GM10248 (cell line): ENCODE measurements at places on chromosomes 7 and 10.

DNA sequence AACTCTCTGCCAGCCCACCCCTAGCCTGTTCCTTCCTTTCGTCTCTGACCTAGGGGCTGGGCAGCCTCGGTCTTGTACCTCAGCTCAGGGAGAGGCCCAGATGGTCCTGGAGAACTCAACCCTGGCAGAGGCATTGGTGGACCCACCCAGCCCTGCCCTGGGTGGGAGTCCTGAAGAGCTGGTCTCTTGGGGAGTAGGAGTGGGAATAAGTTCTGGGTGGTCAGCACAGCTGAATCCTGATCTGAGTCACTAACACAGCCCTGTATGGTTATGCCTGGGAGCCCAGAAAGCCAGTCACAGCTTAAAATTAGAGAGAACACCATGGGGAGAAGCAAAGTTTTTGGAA lies 84.0 kb downstream of the SORBS1 start:
- no peak for DNase-seq

GRCh38 chr7:25922296-25922695 lies 229.7 kb upstream of the NFE2L3 start:
- no peak for DNase-seq

DNA sequence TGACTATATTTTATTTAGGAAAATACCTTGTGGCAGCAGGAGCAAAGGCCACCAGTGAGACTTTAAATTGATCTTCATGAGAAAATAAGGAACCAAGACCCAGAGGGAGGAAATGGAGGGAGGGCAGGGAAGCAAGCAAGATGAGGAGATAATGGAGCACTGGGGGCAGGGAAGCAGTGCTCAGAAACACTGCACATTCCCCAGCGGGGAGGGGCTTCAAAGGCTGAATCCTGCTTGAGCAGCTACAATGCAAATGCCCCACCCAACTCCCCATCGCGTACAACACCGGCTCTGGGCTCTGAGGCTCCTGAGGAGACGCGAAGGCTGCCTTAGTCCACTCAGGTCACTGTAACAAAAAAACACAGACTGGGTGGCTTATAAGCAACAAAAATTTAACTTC lies 503.8 kb downstream of the GRID1 start:
- no peak for DNase-seq

GRCh38 chr7:35909870-35910357 lies 109.1 kb downstream of the SEPTIN7 start:
- DNase-seq = no peak
